ENCODE measurements at places on chromosomes 6 and 20. TPM values are rescaled to one million over a fixed set of nuclear protein-coding genes. Genes with fewer than 3 reads are reported as not detected.

DNA sequence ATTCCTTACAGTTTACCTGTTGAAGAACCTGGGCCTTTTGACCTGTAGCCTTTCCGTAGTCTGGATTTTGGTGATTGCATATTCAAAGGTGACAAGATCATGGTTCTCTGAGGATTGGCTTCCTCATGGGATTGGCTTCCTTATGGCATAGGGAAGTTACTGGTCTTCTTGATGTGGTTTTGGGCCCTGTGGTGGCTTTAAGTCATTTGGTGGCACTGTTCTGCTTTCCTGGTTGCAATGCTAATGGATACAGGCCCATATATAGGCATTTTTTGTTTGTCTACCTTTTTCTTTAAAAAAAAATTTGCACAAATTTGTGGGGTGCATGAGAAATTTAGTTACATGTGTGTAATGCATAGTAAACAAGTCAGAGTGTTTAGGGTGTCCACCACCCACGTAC, 185.7 kb downstream of the CDKAL1 start:
- no peak for DNase-seq

DNA sequence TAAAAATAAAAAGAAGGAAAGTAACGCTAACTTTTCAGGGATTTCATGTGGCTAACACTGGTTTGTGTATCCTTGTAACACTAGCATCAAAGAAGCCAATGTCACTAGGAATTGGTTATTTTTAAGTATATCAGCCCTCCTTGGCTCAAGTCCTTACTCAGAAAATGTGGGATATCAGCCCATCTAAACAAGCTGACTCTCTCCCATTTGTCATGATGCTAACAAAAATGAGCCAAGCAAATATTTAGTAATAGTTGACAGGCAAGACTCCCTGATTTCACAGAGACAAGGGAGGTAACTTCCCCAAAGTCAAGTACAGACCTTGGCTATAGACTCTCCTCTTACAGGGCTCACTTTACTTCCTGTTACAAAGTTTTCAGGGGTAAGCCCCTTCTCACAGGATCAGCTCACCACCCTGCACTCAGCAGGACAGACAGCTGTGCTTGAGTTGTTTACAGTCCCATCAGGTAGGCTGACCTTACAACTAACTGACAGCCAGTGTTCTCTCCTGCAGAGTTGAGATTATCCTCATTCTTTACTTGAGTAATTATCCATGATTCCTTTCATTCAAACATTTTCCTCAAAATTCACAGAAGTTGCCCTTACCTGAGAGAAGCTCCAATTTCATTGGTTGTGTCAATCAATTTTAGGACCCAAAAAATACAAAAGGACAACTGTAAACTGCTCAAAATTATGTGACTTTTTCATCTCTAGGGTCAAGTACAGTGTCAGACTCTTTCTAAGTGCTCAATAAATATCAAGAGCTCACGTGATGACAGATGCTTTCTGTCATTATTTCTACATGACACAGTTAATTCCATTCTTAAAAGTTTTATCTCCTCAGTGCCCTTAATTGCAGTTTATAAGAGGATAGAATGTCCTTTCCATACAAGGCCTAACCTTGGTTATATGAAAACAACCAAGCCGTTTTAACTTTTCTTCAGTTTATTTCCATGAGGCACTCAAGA, 38.1 kb upstream of the BMP5 start:
- DNase-seq: no peak

DNA sequence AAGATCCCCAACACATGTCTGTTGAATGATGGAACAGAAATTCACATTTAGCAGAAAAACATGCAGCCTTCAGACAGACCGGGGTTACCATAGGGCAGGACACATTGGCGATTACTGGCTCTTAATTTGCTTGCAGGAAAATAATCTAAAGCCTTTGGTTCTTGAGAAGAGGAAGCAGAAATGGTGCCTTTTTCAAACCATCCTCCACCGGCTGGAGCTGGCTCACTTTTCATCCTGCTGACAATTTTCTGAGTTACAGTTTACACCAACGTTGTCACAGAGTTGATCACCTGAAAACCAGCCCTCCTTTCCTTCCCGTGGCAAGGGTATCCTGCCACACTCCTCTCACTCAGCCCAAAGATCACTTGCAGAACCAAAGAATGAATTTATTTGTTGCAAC, 32.6 kb downstream of the SF3B5 start:
- no peak for DNase-seq

GRCh38 chr20:55166063-55166462, 690.7 kb downstream of the DOK5 start:
- no peak for DNase-seq

PPIL6 gene
- total RNA-seq: 0.17 TPM
